Cardiac muscle cell (in vitro differentiated cells and primary cell): ENCODE measurements at places on chromosomes 2 and 18. TPM values are rescaled to one million over a fixed set of nuclear protein-coding genes. Genes with fewer than 3 reads are reported as not detected.

SLC5A7 gene
- 0.04 and 0.06 TPM in 2 replicates for total RNA-seq

GRCh38 chr2:29192526-29192925 lies 77.3 kb downstream of the CLIP4 start:
- no peaks in the 10 kb centered on the region for H3K27me3 ChIP-seq
- no peak overlapping the region for H3K4me3 ChIP-seq
- H3K27ac ChIP-seq = no peak overlapping the region
- H3K36me3 ChIP-seq = no peaks in the 10 kb centered on the region

DNA sequence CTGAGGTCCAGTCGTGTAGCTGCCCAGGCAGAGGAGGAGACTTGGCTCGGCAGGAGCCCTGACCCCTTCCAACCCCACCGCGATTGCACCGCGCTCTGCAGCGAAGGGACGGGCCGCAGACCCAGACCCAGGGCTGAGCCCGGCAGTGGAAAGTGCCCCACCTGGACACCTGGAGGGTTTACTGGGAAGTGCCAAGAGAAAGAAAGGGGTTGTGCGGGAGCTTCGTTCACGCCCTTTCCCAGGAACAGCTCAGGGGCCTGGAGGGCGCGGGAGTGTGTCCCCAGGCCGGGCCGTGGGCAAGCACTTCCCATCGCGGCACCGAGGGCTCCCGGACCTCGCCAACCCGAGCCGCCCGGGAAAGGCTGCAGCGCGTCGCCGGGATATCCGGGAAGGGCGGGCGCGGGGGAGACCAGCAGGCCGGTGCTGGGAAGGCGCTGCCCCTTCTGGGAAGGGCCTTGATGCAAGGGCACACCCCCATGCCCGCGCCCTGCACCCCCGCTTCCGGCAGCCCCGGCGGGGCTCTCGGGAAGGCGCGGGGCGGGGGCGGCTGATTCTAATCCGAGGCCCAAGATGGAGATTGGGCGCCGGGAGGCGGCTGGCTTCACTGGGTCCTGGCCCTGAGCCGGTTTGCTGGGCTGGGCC lies 36.1 kb upstream of the MRPL33 start:
- H3K36me3 ChIP-seq = no peaks in the 10 kb centered on the region
- H3K4me3 ChIP-seq = peak overlapping the region; percentile 22
- H3K4me1 ChIP-seq = peaks cover 8% of the 10 kb centered on the region

DNA sequence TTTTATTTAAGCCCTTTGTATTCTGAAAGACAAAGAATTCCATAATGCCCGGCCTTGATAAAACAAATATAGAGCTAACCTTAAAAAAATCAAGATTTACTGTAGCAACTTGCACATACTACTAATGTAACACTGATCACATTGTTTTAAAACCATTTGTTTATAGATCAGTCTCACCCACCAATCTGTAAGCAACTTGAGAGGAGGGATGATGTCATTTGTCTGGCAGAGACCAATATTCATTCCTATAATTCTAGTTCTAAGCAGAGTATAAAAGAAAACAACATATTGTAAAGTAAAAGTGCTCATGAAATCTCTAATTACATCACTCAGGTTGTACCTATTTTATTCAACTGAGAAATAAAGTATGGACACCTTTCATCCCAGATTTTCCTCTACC lies 380.6 kb downstream of the TGIF1 start:
- no peak for DNase-seq
- H3K36me3 ChIP-seq = no peaks in the 10 kb centered on the region
- H3K4me3 ChIP-seq = no peak overlapping the region
- H3K27ac ChIP-seq = no peak overlapping the region

- no peaks in the 10 kb centered on the region for H3K36me3 ChIP-seq
- H3K4me1 ChIP-seq = no peaks in the 10 kb centered on the region
- H3K27ac ChIP-seq = no peak overlapping the region
- no peak for DNase-seq
- H3K27me3 ChIP-seq = no peaks in the 10 kb centered on the region
Observed at GRCh38 chr2:70331012-70331411, 29.1 kb upstream of the FAM136A start.

FAM228A gene
- 1.7 and 3.0 TPM in 2 replicates for total RNA-seq

DNA sequence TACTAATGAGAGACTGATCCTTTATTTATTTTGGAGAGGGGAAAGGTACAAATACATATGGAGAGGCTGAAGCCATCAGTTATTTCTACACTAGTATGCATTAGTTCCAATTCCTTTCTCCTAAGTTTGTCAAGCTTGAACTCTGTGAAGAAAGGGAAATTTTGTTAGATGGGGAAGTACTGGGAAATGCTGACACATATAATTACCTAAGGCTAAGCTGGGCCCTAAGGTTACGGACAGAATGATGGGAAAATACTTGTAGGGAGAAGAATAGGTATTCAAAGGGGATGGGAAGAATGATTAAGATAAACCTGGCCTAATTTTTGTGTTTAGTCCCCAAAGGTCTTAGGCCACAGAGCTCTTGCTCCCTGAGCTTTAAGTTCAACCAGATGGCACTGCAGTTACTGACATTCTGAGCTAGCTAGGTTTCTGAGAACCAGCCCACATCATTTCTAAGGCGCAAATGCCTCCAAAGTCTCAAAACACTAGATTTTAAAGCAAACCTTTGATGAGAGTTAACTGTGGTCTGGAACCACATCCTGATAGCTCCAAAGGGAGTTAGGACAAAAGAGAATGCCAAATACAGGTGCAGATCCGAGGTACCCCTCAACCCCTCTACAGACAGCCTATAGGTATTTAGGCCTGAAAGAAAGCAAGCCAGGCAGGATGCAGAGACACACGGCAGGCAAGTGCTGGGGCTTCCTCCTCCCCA lies 2.7 kb downstream of the TMEM163 start:
- H3K27me3 ChIP-seq = peaks cover 65% of the 10 kb centered on the region
- DNase-seq = no peak
- H3K4me3 ChIP-seq = peak overlapping the region; percentile 80
- H3K27ac ChIP-seq = no peak overlapping the region

DNA sequence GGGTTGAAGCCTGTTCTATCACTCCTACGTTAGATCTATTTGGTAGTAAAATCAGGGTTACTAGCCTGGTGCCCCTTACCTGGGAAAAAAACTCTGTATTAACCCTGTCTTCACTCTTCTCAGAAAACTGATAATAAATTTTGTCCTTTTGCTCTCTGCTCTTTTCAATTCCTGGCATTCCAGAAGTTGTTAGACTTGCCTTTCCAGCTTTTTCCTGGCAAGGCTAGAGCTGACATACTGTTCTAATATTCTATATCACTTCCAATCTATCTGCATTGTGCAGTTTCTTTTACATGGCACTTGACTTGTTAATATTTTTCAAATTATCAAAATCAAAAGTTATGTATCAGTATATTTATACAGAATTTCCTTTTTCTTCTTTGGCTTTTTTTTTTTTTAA lies 162.2 kb downstream of the FIGN start:
- H3K36me3 ChIP-seq = no peaks in the 10 kb centered on the region
- H3K27me3 ChIP-seq = no peaks in the 10 kb centered on the region
- H3K4me3 ChIP-seq = no peak overlapping the region
- no peaks in the 10 kb centered on the region for H3K4me1 ChIP-seq
- no peak for DNase-seq
- H3K27ac ChIP-seq = no peak overlapping the region

GRCh38 chr2:42964439-42965083 lies 172.2 kb upstream of the HAAO start:
- H3K27ac ChIP-seq = no peak overlapping the region
- no peaks in the 10 kb centered on the region for H3K4me1 ChIP-seq
- peak; percentile 97 for DNase-seq
- H3K4me3 ChIP-seq = no peak overlapping the region
- no peaks in the 10 kb centered on the region for H3K36me3 ChIP-seq

DNA sequence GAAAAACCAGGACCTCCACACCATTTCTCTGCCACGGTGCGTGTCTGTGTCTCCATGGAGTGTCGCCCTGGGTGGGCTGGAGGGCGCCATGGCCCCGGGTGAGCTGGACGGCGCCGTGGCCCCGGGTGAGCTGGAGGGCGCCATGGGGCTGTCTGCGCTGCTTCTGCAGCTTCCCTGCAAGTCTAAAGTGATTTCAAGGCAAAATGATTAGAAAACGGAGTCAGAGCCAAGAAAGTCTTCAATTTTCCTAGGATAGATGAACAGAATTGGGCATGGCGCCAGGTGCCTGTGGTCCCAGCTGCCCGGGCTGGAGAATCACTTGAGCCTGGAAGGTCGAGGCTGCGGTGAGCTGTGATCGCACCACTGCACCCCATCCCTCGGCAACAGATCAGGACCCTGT lies 27.7 kb upstream of the NFATC1 start:
- no peak overlapping the region for H3K4me3 ChIP-seq
- no peak for DNase-seq
- peaks cover 3% of the 10 kb centered on the region for H3K36me3 ChIP-seq
- no peaks in the 10 kb centered on the region for H3K4me1 ChIP-seq
- H3K27me3 ChIP-seq = no peaks in the 10 kb centered on the region
- no peak overlapping the region for H3K27ac ChIP-seq

KRCC1 gene
- total RNA-seq = 26.6 and 26.7 TPM in 2 replicates

- peak; percentile 3 for DNase-seq
- H3K4me3 ChIP-seq = no peak overlapping the region
- no peak overlapping the region for H3K27ac ChIP-seq
- no peaks in the 10 kb centered on the region for H3K27me3 ChIP-seq
- peaks cover 5% of the 10 kb centered on the region for H3K36me3 ChIP-seq
Observed at GRCh38 chr2:23828986-23829385, 97.9 kb downstream of the ATAD2B start.

C1QL2 gene
- 0.18 and 0.30 TPM in 2 replicates for total RNA-seq

- no peak for DNase-seq
- no peak overlapping the region for H3K4me3 ChIP-seq
- no peaks in the 10 kb centered on the region for H3K36me3 ChIP-seq
- no peaks in the 10 kb centered on the region for H3K27me3 ChIP-seq
Observed at GRCh38 chr18:80067897-80068296, 33.7 kb downstream of the RBFA start.

DNA sequence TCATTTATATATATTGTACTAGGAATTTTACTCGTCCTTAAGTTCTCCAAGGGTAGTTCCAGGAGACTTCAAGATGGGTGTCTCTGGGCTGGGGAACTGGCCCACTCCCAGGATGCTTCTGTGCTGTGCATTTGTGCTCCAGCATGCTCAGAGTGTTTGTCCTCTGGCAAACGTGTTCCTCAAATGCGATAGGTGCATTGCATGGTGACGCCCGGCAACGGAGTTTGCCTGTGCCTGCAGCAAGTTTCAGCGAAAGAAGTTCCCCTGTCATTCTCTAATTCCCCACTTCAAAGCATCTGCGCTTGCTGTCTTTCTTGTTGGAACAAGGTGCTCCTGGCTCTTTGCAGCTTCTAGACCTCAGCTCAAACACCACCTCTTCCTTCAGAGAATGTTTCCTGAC lies 465.1 kb downstream of the GALR1 start:
- H3K27ac ChIP-seq = no peak overlapping the region
- no peak overlapping the region for H3K4me3 ChIP-seq
- DNase-seq = no peak
- H3K36me3 ChIP-seq = no peaks in the 10 kb centered on the region
- H3K4me1 ChIP-seq = no peaks in the 10 kb centered on the region
- no peaks in the 10 kb centered on the region for H3K27me3 ChIP-seq

GRCh38 chr18:67608191-67608590 lies 91.7 kb upstream of the DSEL start:
- no peak overlapping the region for H3K4me3 ChIP-seq
- no peak for DNase-seq
- H3K36me3 ChIP-seq = no peaks in the 10 kb centered on the region
- H3K27ac ChIP-seq = no peak overlapping the region

RIT2 gene
- not detected in 2 replicates for total RNA-seq

SLC40A1 gene
- total RNA-seq = 0.80 and 5.2 TPM in 2 replicates

DNA sequence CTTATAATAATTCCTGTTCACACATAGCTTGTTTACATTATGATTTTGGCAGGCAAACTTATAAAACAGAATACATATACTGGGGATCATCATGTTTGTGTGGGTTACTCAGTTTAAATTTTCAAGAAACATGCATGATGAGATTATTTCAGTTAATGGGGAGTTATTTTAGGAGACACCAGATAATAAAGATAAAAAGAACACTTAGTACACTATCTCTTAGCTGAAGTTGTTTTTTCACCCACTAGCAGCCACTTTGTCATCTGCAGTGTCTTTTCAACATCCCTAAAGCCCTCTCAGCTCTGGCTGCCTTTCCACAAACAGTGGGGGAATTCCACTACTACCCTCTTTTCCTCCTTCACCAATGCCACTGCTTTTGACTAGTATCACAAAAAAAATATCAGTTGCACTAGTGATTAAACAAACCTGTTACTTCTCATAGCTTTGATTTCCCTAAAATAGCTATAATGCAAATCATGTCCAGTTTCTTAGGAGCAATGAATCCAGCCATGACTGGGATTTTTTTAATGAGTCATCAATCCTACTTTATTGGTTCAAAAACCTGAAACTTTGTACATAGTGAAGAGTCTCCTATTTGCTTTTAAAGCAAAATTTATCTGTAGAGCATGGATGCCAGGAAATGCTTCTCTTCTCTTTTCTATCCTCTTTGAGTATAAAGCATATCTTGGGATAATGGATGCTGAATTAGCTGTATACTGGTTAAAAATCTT lies 156.7 kb upstream of the TFPI start:
- no peak overlapping the region for H3K27ac ChIP-seq
- H3K4me3 ChIP-seq = no peak overlapping the region

NEU4 gene
- total RNA-seq = 0.56 and 1.8 TPM in 2 replicates

DNA sequence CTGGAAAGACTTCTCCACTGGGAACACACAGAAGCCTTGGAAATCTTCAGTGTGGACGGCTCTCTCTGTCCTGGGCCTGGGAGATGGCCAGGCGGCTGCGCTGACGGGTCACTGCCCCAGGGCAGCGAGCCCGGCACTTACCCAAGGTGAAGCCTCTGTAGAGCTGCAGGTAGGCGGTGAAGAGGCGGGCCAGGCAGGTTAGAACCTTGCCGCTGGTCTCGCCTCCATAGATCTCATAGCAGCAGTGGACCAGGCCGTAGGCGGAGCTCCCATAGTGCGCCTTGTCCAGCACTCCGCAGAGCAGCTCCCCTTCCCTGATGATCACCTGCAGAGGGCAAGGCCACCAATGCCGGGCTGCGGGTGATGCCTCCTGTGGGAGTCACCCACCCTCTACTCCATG lies 53.0 kb downstream of the POLR1A start:
- H3K36me3 ChIP-seq = peaks cover 26% of the 10 kb centered on the region
- no peak overlapping the region for H3K4me3 ChIP-seq
- no peaks in the 10 kb centered on the region for H3K4me1 ChIP-seq

- H3K4me3 ChIP-seq = no peak overlapping the region
- no peaks in the 10 kb centered on the region for H3K36me3 ChIP-seq
- H3K27me3 ChIP-seq = no peaks in the 10 kb centered on the region
- no peak for DNase-seq
- peaks cover 27% of the 10 kb centered on the region for H3K4me1 ChIP-seq
Observed at GRCh38 chr18:55582325-55582724, 5.7 kb downstream of the TCF4 start.

- no peaks in the 10 kb centered on the region for H3K27me3 ChIP-seq
- H3K4me1 ChIP-seq = no peaks in the 10 kb centered on the region
- no peaks in the 10 kb centered on the region for H3K36me3 ChIP-seq
- H3K27ac ChIP-seq = no peak overlapping the region
- H3K4me3 ChIP-seq = no peak overlapping the region
Observed at GRCh38 chr2:6008726-6009125, 316.5 kb downstream of the SOX11 start.

LGALSL gene
- 12.8 and 15.8 TPM in 2 replicates for total RNA-seq

GRP gene
- total RNA-seq = 0.42 and 1.2 TPM in 2 replicates
